ENCODE measurements at places on chromosomes 3 and 15. TPM values are rescaled to one million over a fixed set of nuclear protein-coding genes. Genes with fewer than 3 reads are reported as not detected.

Gene THSD4
- not detected for polyA plus RNA-seq

Gene ISG20
- 724 TPM for polyA plus RNA-seq

Gene DYNLT2B
- 16.6 TPM for polyA plus RNA-seq

Gene PLXNA1
- 0.52 TPM for polyA plus RNA-seq

Gene EPB42
- not detected for polyA plus RNA-seq

Gene PSTPIP1
- polyA plus RNA-seq, result 41.3 TPM

Gene APOD
- polyA plus RNA-seq, result not detected

Gene CTXN2
- not detected for polyA plus RNA-seq

Gene SEMA7A
- polyA plus RNA-seq, result not detected

Gene IL17RC
- polyA plus RNA-seq, result 5.6 TPM

Gene PATL2
- polyA plus RNA-seq, result 20.6 TPM

Gene LDHAL6B
- polyA plus RNA-seq, result not detected

Gene PRC1
- 2.7 TPM for polyA plus RNA-seq

Gene CYP8B1
- polyA plus RNA-seq, result not detected

Gene GOLGA8G
- polyA plus RNA-seq, result not detected

Gene CCR1
- polyA plus RNA-seq, result 1.0 TPM

Gene LRTM1
- polyA plus RNA-seq, result not detected

Gene TNNC1
- 1.1 TPM for polyA plus RNA-seq
